CD8-positive, alpha-beta T cell (primary cell): ENCODE measurements at places on chromosomes 3 and 15.

- DNase-seq = no peak
Observed at GRCh38 chr3:111173328-111173900, 101.8 kb downstream of the NECTIN3 start.

GRCh38 chr15:74816624-74817369 is 4.2 kb downstream of the LMAN1L start:
- no peak for DNase-seq

DNA sequence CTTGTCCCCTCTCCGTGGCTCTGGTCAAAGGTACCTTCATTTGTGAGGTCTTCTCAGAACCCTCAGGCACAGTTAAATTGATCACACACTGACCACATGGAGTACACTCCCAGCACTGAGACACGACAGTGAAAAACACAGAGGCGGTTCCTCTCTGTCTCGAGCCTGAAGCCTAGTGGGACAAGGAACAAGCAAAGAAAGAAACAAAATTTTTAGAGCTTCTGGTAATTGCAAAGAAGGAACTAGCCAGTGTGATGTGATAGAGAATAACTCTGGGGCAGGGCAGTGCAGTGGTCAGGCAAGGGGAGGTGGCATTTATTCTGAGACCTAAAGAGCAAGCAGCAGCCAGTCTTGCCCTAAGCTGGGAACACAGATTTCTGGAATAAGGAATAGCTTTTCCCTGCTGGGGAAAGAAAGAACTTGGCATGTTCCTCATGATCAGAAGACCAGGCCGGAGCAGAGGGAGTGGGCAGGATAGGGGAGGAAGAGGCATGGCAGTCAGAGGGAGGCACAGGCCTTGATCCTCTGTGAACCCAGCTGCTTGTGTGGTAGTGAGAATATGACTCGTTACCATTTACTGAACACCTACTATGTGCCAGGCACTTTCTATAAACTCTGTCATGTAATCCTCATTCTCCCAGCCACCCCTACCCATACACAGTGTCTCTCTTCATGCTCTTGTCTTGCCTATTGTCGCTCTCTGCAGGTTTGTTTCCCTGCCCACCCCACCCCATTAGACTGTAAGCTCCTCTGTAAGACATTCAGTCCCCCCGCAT is 262.3 kb upstream of the HES1 start:
- DNase-seq = no peak

DNA sequence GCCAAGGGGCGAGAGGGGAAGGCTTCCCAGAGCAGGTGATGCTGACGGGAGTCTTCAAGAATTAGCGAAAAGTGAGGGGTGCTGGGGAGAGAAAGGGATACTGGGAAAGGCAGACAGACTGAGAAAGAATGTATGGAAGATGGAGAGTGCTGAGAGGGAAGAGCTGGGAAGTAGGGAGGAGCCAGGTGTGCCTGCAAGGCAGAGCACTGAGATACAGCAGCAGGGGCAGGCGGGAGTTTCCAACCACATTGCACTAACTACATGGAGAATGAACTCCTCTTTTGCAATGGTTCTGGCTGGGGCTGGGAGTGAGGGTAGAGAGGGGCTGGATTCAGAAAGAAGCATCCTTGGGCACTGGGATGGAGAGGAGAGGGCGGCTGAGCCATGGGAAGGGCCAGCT is 16.0 kb upstream of the CRABP1 start:
- DNase-seq = no peak

DNA sequence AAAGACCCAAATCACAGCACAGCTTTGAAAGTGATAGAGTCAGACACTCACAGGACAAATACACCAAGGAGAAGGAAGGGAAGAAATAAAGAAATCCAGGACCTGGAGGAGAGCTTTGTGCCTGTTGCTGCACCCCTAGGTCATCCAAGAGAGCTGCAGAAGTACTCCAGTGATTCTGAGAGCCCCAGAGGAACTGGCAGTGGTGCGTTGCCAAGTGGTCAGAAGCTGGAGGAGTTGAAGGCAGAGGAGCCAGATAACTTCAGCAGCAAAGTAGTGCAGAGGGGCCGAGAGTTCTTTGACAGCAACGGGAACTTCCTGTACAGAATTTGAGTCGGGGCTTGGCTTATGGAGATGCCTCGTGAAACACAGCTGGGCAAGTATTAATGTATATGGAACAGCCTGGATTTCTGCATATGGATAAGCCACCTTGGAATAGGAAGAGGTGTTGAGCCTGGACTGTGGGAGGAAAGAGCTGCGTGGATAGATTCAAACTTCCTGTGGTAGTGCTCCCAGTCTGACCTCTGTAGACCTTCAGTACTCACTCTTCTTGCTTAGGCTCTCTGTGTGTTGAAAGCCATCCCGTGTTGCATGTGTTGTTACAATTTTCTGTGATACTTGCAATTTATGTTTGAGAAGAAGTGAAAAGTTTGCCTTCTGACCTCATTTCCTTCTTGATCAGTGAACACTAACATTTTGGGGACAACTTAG is 6.1 kb downstream of the NGRN start:
- DNase-seq = no peak
